ENCODE measurements at places on chromosomes 3 and 15.

DNA sequence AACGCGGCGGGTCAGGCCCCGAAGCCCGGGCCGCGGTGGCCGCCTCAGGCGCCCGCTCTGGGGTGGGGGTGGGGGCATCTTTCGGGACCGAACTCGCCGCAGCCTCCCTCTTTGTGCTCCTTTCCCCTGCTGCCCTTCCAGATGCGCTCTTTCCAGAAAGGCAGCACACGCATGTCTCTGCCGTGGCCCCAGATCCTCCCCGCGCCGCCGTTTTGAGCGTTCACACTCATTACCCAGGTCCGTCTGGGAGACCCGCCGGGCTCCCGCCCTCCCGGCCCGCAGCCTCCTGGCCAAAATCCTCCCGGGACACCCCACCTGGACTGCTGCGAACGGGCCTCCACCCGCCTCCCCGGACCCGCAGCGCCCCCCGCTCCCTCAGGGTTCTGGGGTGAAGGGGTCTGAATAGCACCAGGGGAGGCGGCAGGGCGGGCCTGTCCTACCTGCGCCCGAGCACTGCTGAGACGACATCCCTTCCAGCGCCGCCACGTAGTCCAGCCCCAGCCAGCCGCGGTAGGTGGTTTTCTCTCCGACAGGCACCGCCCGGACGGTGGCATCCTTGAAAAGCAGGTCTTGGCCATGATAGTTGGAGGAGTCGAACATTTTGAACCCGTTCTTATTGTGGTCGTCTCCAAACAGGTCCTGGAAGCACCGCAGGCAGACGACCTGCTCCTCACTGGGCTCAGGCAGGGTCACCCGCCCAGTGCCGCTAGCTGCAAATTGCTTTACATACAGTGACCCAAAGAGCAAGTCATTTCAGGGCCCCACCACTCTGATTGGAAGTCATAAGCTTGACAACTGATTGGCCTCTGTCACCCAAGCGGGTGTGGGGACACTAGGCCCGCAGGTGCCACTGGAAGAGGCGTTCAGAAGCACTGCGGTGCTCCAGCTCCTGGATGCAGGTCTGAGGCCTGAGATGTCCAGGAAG is 25.9 kb downstream of the MELTF start:
- peak; percentile 43 for DNase-seq

- DNase-seq, result no peak
Observed at GRCh38 chr3:132325634-132326033, 8.4 kb downstream of the ACP3 start.

GRCh38 chr3:13065727-13066126 is 7.5 kb downstream of the IQSEC1 start:
- no peak for DNase-seq

DNA sequence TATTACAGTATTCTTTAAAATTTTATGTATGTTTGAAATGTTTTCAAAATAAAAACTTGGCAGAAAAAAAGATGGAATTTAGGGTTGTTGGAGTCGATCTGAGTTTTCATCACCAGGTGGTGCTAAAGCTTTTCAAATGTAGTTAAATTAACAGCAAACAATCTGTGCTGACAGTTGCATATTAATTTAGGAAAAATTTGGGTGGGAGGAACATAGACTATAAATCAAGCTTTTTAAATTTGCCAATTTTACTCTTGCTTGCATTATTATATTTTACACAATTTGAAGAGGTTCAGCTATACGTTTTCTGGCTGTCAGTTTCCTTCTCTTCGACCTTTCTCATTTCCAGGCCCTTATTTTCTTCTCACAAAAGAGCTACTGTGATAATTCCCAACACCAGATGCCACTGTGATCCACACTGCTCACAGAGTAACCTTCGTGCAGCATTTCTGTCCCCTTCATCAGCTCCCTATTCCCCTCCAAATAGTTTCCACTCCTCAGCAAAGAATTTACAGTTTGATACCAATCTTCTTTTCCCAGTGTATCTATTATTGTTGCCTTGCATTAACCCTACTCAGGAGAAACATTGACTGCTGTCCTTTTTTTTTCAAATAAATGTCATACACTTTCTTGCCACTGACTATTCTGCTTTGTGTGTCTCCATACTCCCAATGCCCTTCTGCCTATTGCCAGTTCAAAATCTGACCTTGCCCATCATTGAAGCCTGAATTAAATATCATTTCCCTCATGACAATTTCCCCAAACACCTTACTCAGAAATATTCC is 53.4 kb upstream of the EIF5A2 start:
- no peak for DNase-seq

DNA sequence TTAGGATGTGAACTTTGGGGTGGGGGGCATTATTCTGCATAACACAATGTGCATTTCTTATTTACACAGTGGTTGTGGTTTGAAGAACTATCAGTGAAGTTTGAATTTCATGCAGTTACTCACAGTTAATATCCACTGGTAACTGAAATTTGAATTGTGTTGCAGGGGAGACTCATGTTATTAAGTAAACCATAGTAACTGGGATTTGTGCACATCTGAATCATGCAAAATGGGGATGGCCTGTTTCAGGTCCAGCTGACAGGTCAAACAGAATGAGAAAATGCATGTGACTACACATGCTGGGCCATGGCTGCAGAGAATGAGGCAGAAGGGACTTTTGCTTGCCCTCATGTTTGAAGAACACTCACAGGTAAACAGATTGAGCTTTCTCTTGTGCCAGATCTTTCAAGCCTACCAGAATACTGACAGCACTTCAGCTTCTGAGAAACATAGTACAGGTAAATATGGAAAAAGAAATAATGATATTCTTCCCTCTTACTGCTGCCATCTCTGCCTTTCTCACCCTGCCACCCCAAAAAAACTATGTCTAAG is 115.0 kb downstream of the POLQ start:
- no peak for DNase-seq

- no peak for DNase-seq
Observed at GRCh38 chr3:55000546-55000945, 72.7 kb upstream of the LRTM1 start.

DNA sequence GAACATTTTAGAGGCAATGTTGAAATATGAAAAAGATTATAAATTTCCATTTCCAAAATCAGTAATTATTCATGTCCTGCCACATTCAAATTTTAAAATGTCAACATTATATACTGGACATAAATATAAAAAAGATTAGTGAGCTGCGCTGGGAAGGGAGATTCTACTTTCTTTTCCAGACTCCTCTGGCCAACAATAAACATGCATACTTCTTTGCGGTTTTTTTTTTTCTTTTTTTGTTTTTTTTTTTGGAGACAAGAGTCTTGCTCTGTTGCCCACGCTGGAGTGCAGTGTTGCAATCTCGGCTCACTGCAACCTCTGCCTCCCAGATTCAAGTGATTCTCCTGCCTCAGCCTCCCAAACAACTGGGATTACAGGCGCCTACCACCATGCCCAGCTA is 105.5 kb downstream of the ADAM10 start:
- no peak for DNase-seq

DNA sequence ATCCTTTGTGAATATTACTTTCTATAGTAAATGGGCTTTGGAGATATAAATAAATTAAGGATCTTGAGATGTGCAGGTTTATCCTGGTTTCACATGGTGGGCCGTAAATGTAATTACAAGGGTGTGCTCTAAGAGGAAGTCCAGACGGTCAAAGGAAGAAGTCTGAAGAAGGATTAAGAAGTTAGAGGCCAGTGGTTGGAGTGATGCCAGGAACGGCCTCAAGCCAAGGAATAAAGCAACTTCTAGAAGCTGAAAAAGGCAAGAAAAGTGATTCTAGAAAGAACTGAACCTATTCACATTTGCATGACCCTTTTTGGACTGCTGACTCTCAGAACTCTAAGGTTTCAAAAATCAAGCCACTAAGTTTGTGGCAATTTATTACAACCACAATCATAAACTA is 981.3 kb upstream of the ALCAM start:
- no peak for DNase-seq

DNA sequence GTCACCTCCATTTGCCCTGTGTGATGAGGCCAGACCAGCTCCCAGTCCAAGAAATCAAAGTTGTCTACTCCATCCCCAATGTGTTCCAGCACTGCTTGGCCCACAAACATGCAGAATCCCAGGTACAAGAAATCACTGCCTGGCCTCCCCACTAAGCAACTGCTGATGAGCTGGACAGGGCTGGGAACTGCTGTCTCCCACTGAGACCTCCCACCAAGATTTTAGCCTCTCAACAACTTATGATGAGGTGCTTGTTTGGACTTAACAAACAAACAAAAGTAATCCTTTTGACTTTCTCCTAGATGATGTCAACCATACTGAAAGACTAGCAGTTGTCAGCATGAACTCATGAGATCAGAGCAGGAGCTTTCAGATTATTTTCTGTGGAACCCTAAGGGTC is 260.1 kb upstream of the UBE2E2 start:
- DNase-seq, result no peak

GRCh38 chr3:29284497-29284896 is 3.6 kb downstream of the RBMS3 start:
- no peak for DNase-seq

- no peak for DNase-seq
Observed at GRCh38 chr3:172084871-172085556, 45.6 kb downstream of the FNDC3B start.

GRCh38 chr3:50189274-50189673 is 2.1 kb upstream of the GNAT1 start:
- peak; percentile 38 for DNase-seq

- no peak for DNase-seq
Observed at GRCh38 chr15:22888120-22888859, 49.8 kb downstream of the NIPA2 start.

- DNase-seq, result no peak
Observed at GRCh38 chr3:79846148-79846933, 78.5 kb upstream of the ROBO1 start.

GRCh38 chr3:120324190-120324589 is 25.0 kb downstream of the LRRC58 start:
- DNase-seq, result no peak

DNA sequence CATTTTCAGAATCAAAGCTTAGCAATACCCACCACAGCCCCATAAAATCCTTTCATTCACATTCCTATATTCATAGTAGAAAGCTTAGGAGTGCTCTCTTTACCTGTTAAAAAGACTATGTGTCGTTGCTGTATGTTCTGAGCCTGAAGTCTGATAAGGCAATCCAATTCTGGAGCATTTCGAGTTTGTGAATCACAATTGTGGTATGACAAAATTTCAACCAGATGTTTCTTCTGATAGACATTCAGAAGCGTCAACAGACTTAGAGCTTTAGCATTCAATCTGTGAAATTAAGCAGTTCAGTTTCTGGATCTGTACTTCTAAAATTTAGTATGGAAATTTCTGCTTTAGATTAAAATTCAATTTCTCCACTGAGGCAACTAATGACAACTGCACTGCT is 58.3 kb downstream of the TASOR start:
- no peak for DNase-seq

GRCh38 chr15:72113347-72114031 is 4.5 kb downstream of the MYO9A start:
- no peak for DNase-seq

- DNase-seq, result peak; percentile 19
Observed at GRCh38 chr3:170007031-170007663, 30.6 kb upstream of the GPR160 start.

DNA sequence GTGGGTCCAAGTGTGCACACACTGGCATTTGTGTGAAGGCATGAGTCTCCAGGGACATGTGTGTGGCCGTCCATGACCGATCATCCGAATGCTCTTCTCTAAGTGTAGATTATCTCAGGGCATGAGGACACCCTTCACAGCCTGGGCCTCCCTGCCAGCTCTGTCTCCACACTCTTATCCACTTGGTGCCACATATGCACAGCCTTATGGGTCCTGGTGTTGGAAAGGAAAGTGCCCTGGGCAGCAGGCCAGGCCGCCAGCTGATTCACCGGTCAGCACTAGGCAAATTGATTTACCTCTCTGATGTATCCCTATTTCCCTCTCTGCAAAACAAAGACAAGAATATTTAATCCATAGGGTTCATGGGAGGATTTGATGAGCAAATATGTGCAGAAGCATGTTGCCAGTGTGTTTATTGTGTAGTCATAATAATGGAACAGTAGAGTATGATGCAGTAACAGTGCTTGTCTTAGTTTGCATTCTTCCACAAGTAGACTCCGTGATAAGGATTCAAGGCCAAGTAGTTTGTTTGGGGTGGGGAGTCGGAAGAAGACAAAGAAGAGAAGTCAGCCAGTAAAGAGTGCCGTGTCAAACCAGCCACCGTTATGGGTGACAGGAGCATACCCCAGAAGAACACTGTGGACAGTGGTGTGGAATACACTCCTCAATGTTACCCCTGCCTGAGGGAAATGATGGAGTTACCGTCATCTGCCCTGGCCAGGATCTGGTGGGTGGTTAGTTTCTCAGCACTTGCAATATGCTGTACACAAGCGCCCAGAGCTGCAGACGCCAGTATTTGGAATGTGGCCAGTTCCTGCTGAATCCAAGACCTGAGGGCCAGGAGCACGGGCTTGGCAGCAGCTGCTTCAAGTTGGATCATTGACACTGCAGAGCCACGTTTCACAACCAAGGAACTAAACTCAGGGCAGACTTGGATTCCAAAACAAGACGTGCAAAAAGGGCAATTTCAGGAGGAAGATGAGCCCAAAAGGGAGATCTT is 85.1 kb downstream of the MTHFS start:
- no peak for DNase-seq

GRCh38 chr3:185976977-185977678 is 39.3 kb upstream of the TRA2B start:
- DNase-seq, result peak; percentile 93

DNA sequence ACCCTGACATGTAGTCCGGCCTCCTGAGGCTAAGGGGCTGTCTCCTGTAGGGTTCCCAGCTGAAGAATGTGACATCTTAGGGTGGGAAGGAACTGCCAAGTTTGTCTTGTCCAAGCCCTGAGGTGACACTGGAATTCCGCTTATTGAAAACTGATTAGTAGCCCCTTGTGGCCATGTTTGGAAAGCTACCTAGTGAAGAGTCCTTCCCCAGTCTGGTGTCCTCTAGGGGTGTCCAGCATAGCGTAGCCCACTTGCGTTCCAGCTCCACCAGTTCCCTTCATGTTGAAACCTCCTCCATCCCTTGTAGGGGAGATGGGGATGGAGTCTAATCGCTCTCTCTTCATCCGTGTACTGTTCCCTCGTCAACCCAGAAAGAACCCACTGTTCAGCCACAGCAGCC is 79.5 kb downstream of the CHDH start:
- DNase-seq, result no peak

GRCh38 chr3:71162221-71162620 is 421.3 kb downstream of the FOXP1 start:
- no peak for DNase-seq

- no peak for DNase-seq
Observed at GRCh38 chr3:49054344-49054862, 25.2 kb upstream of the IMPDH2 start.

DNA sequence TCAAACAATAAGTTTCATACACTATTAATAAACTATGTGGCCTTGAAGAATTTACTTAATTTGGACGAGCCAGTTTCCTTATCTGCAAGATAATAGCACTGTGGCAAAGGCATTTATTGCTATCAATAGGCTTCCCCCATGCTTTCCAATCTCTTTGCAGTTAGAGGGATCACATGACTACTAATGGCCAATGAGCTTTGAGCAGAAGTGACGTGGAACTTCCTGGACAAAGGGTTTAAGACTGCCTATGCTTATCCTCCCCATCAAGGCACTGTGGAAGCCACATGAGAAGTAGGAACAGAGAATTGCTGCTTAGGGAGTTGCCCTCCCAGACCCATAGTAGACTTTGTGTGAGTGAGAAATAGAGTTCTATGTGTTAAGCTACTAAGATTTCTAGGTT is 16.7 kb upstream of the ZMAT3 start:
- no peak for DNase-seq

GRCh38 chr15:72774696-72775383 is 8.7 kb downstream of the ADPGK start:
- no peak for DNase-seq

GRCh38 chr3:35663471-35663870 is 24.1 kb downstream of the ARPP21 start:
- no peak for DNase-seq

GRCh38 chr3:50320853-50321335 is 1.7 kb downstream of the HYAL2 start:
- peak; percentile 75 for DNase-seq
